Regular cardiac myocyte (primary cell): ENCODE measurements at places on chromosomes 1 and 21. TPM values are rescaled to one million over a fixed set of nuclear protein-coding genes. Genes with fewer than 3 reads are reported as not detected.

The KRTAP21-3 gene
- total RNA-seq, result not detected in 2 replicates

The GSTM3 gene
- total RNA-seq, result 35.7 and 87.9 TPM in 2 replicates

The CR1L gene
- not detected in 2 replicates for total RNA-seq

The HSF2BP gene
- 0.96 and 2.5 TPM in 2 replicates for total RNA-seq

The DNMT3L gene
- total RNA-seq, result not detected in 2 replicates

The CD247 gene
- under 0.01 and 0.28 TPM in 2 replicates for total RNA-seq

The S100A12 gene
- not detected in 2 replicates for total RNA-seq

The SEC16B gene
- 1.7 and 2.3 TPM in 2 replicates for total RNA-seq

The TSPAN2 gene
- total RNA-seq, result 0.58 and 0.85 TPM in 2 replicates

The RABGAP1L gene
- total RNA-seq, result 21.7 and 36.1 TPM in 2 replicates

The TCHH gene
- under 0.01 TPM in 1 of 2 replicates, not detected in the other for total RNA-seq

The NMNAT2 gene
- total RNA-seq, result 2.8 and 10.4 TPM in 2 replicates

The SPATA46 gene
- total RNA-seq, result not detected in 2 replicates

The TSACC gene
- total RNA-seq, result 0.28 TPM in 1 of 2 replicates, not detected in the other

The FCRLA gene
- total RNA-seq, result 1.7 and 2.3 TPM in 2 replicates

The CFAP298 gene
- total RNA-seq, result 25.7 and 51.4 TPM in 2 replicates

The DDR2 gene
- 116 and 168 TPM in 2 replicates for total RNA-seq

The RGS8 gene
- total RNA-seq, result 0.28 TPM in 1 of 2 replicates, not detected in the other

The PGLYRP4 gene
- total RNA-seq, result not detected in 2 replicates

The SFT2D2 gene
- 31.0 and 33.9 TPM in 2 replicates for total RNA-seq

The CCDC27 gene
- not detected in 2 replicates for total RNA-seq

The SLC26A9 gene
- total RNA-seq, result not detected in 2 replicates
